GM13977 (cell line): ENCODE measurements at places on chromosomes 12 and 14.

DNA sequence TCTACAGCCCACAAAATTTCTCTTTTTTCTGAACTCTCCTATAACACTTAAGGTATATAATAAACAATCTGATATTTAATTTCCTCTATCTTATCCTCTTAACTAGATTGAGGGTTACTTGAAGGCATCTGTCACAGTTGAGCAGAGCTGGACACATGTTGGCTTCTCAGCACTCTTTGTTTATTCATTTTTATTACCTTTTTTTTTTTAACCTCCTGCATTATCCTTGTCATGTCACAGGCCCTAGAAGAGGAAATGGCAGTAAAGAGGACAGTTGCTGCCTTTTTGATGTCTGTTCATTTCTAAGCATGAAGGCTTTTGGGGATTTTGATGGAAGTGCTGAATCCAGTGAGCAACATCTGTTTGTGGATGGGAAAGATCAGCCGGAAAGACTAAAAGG, 32.5 kb upstream of the EVL start:
- no peak for DNase-seq

GRCh38 chr12:45729233-45730083, at the start of gene ARID2:
Gene ARID2 (plus strand): TSS chr12:45729706. CDS start chr12:45729837, 131 bp downstream.
- DNase-seq, result peak; percentile 75

DNA sequence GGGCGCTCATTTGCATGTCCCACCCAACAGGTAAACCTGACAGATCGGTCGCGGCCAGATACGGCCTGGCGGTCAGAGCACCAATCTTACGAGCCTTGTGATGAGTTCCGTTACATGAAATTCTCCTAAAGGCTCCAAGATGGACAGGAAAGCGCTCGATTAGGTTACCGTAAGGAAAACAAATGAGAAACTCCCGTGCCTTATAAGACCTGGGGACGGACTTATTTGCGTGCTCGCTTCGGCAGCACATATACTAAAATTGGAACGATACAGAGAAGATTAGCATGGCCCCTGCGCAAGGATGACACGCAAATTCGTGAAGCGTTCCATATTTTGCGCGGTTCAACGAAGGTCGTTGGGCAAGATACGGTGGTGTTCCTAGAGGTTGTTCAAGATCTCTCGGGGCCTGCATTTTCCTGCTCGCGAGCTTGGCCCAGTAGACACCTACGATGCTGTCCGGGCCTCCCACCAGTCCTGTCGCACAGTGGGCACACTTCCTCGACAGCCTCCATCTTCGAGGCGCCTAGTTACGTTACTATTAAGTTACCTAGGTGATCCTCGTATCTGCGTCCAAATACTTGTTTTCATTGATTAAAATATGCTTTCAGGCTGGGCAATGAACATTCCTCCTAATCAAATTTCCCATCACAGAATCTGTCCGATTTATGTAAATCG, at the start of gene RNU6-7:
Gene RNU6-7 (plus strand): TSS at position 230 of the 675 bp plus-strand sequence.
- DNase-seq, result no peak

DNA sequence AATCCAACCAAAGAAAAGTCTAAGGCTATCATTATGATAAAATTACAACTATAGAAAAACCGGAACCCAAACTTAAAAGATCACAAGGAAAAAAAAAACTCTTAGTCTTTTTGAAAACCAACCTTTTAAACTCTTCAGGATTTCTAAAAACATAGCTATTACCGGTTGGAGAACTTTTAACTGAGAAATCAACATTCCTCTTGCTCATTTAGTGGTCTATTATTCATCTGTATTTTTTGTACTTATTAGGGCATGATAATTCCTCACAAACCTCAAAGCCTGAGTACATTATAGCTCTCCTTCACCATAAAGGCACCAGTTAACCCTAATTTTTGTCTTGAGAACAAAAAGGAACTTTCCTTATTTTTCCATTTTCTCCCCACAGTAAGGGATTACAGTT, 10.4 kb downstream of the LUM start:
- no peak for DNase-seq

DNA sequence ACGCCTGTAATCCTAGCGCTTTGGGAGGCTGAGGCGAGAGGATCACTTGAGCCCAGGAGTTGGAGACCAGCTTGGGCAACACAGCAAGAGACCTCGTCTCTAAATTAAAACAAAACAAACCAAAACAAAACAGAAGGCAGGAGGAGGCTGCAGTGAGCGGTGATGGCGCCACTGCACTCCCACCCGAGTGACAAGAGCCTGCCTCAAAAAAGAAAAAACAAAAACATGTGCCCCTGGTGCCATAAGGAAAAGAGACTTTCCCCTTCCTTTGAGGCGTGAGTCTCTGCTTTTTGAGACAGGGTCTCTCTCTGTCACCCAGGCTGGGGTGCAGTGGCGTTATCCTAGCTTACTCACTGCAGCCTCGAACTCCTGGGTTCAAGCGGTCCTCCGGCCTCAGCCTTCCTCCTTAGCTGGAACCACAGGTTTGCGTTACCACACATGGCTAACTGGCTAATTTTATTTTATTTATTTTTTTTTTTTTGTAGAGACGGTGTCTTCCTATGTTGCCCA, 9.0 kb upstream of the EAPP start:
- no peak for DNase-seq

- DNase-seq, result no peak
Observed at GRCh38 chr12:66103016-66103913, 27.3 kb downstream of the LLPH start.

- DNase-seq, result no peak
Observed at GRCh38 chr12:7758766-7759140, 6.3 kb upstream of the NANOGNB start.

DNA sequence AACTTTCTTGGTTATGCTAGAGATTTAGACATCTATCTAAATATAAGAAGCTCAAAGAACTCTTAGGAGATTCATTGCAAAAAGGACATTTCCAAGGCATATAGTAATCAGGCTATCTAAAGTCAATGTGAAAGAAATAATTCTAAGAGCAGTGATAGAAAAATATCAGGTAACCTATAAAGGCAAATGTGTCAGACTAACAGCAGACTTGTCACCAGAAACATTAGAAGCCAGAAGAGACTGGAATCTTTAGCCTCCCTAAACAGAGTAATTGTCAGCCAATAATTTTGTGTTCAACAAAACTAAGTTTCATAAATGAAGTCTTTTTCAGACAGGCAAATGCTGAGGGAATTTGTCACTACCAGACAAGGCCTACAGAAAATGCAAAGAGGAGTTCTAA, 122.0 kb upstream of the SCAF11 start:
- no peak for DNase-seq

DNA sequence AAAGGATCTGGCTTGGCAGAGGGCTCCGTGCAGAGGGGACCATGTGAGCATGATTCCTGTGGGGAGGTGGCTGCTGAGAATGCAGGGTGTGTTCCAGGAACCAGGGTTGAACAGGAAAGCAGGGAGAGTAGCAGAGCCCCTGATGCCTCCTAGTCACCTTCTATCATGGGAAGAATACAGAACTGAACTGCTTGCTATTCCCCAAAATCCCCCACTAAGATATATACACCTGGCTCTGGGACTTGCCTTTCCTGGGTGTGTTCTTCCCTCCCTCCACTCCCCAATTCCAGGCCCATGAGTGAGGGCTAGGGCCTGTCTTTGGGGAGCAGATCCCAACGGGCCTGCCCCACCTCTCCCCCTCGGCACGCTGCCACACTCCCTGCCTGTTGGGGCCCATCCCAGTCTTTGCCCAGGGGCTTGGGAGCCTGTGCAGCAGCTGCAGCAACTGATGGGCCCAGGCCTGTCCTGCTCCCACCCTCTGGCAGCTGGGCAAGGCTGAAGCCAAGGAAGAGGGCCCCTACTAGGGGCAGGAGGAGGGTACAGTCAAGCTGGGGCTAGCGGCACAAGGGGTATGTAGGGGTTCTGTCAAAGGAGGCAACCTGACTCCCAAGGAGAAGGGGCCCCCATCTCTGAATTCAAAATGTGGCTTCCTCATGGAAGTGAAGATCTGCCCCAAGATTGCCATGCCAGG, 3.2 kb downstream of the AJUBA start:
- DNase-seq, result no peak

GRCh38 chr14:68823434-68824206, 30.8 kb upstream of the ZFP36L1 start:
- no peak for DNase-seq

DNA sequence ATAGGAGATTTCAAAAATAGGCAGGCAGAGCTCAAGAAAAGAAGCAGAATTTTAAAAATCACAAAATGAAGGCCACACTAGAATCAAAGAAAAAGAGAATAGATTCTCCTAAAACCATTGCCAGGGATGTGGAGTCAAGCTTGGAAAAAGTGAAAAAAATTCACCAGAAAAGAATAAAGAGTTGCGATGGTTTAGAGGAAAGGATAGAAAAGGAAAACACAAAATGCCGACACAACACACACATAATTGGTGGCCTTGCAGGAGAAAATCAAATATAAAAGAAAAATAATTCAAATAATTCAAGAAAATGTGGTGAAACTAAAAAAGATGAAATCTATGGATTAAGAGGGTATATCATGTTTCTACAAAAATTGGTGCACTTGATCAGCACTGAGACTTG, 181.6 kb upstream of the C14orf180 start:
- DNase-seq, result no peak

GRCh38 chr12:21340403-21340802, 5.7 kb upstream of the SLCO1A2 start:
- DNase-seq, result no peak

DNA sequence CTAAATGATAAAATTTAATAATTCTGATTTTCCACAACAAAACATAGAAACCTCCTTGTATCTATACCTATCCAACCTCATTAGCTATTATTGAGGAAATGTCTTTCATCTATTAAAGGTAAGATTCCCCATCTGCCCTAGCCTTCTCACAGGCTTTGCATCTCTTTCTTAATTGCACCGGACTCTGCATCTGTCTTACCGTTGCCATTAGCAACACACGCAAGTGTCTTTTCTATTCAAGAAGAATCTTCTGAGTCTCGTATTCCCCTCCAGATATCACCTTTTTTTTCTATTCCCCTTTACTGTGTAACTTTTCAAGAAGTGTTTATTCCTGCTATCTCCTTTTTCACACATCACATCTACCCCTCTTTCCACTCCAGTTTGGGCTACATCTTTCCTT, 500.0 kb downstream of the NOVA1 start:
- DNase-seq, result no peak

DNA sequence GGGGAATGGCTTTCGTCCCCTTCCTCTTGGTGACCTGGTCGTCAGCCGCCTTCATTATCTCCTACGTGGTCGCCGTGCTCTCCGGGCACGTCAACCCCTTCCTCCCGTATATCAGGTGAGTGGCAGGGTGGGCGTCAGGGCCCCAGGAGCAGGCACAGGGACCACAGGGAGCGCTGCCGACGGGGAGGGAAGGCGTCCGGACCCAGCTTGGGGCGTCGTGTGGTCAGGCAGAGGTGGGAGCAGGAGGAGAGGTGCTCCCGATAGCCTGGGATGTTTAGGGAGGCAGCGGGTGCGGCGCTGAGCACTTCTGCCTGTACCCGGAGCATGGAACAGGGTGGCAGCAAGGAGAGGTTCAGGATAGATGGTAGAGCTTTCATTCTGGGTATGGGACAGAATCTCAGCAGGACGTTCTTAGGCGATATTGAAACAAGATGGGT, 444 bp downstream of the DRAM1 start:
- DNase-seq, result peak; percentile 30

GRCh38 chr12:57996520-57996919, 55.2 kb downstream of the ATP23 start:
- no peak for DNase-seq

- peak; percentile 17 for DNase-seq
Observed at GRCh38 chr14:72535485-72535884, 358.4 kb downstream of the DPF3 start.

DNA sequence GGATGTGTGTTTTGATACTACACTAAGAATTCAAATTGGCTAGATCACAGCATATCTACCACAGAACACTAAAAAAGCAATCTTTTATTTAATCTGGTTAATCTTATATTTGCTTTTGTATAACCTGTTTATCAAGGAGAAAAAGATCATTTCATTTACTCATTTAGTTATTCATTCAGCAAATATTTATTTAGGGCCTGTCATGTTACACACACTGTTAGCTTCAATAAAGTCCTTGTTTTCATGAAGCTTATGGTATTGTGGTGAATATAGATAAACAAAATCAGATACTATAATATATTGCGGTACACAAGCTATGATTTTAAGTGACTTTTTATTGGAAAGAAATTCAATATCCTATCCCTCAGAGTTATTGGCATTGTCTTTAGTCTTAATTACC, 350.8 kb downstream of the LRFN5 start:
- no peak for DNase-seq

DNA sequence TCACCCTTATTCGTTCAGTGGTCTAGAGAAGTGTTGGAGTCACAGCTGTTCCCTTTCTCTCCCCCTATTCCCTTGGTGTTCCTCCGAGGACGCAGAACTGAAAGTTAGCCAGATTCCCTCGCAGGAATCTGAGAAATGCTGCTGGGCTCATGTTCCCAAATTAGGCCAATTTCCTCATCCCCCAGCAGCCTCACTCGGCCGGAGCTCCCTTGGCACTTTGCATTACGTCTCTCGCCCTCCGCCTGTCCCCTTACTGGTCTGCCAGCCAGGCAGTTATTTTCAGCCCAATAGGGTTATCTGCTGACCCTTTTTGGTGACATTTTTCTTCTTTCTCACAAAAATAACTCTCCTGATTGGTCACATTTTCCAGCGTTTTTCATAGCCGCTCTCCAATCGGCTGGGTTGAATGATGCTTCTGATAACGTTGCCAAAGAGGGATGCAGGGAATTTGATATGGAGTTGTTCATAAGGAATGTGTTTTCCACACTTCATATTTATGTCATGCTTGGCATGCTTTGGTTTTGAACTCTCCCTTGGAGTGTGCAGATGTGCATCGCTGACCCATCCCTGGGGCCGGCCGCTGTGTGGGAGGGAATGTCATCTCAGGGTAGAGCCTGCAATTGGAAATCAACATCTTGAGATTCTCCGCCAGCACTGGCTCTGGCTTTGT, 9.9 kb downstream of the IFT43 start:
- DNase-seq, result no peak

- DNase-seq, result no peak
Observed at GRCh38 chr14:69500096-69500495, 15.6 kb downstream of the PLEKHD1 start.

DNA sequence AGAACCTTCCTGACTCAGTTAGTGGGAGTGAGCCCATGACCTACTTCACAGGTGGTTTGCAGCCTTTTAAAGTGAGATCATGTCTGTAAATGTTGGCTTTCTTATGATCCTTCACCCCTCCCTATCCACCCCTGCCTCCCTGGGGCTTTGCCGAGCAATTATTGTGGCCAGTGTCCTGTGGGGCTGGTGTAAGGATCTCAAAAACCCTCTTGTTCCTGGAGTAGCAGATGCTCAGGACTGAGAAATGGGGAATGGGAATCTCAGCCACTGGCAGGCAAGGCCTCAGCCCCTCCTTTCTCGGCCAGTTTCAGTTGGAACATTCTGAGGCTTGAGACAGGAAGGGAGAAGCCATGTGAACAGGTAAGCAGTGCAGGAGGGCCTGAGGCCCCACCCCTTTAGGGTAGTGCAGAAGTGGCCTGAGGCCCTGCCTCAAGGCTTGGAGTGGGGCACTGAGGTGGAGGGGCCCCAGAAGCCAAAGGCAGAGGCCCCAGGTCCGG, 53.8 kb downstream of the PLEKHG3 start:
- DNase-seq, result no peak
